ENCODE measurements at places on chromosomes 4 and X.
A peak's percentile ranks its signal among the peaks of the same experiment; 100 is the strongest.

DNA sequence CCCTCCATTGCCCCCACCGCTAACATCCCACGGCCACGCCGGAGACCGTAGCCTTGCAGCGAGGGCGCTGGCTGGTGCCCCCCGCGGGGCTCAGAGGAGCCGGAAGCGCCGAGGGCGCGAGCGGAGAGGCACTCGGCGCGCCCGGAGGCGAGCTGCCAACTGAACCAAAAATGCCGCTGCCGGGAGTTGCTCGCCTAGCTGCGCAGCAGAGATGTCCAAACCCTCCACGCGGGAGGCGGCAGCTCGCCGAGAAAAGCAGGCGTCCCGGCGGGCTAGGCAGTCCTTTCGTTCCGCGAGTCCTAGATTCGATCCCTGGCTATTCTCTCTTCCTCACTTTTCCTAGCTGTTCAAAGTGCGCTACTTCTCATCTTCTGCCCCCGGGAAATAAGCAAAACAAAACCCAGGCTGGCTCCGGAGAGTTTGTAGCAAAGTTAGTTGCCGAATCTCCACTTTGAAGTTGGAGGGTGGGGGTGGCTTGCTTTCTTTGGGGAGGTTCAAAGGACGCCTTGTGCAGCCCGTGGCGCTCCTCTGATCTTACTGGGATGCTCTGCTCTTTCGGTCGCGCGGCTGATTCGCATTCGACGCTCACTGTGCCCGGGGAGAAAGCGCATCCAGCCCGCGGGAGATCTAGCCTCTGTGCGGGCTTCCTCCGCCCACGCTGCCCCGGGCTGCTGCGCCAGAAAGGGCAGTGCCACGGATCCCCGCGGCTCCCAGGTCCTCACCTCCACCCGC is 723 bp downstream of the NKX6-1 start:
- DNase-seq = no peak

- DNase-seq = no peak
Measured at GRCh38 chrX:34197946-34198345, 65.8 kb upstream of the FAM47A start.

DNA sequence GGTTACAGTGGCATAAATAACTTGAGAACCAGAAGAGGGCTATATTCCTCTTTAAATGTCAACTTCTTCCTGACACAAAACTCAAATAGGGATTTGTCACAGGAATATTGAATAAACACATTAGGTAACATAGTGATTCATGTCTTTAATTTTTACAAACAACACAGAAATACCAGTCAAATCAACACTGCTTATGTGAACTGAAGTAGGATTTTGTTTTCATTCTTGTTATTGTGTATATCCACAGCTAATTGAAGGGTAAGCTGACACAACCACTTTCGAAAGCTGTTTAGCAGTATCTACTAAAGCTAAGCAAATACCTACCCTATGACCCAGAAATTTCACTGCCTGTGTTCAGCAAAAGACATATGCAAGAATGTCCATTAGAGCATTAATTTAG is 120.4 kb upstream of the EOLA2 start:
- DNase-seq = no peak

GRCh38 chr4:83255584-83255983 is 29.0 kb downstream of the COQ2 start:
- no peak for DNase-seq

DNA sequence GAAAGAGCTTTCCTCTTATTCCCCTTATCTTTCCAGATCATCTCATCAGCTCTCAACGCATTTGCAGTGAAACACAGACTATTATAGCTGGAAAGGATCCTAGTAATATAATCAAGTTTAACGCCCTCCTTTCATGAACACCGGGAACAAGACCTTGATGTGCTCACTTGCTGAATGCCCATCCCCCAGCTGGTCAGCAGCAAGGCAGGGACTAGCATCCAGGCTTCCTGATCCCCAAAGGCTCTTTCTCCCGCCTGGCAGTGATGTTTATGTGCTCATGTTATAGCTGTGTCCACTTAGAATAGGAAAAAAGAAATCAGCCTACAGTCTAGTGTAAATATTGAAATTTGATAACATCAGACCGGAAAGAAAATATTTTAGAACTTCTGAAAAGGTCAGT is 24.6 kb downstream of the GPC4 start:
- DNase-seq = no peak

GRCh38 chrX:129626026-129626425 is 28.7 kb downstream of the APLN start:
- no peak for DNase-seq

DNA sequence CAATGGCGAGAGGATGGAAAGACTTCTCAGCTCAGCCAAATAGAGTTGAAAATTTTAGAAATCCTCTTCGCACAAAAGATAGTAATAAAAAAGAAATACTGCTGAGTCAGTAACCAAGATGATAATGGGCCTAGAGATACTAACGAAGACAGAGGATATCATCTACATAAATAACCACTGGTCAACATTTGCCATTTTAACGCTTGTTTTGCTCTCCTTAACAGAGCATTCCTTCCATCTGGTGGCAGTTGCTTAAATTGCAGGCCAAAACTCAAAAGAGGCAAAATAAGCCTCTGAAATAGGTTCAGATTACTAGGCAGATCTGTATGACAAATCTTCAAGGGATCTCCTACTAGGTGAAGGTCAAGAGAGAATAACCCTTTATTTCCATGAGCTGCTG is 51.7 kb upstream of the MCF2 start:
- DNase-seq = no peak

- DNase-seq = no peak
Measured at GRCh38 chrX:140815868-140816267, 106.3 kb downstream of the LINC00632 start.

GRCh38 chr4:40202474-40202873 is 5.6 kb downstream of the RHOH start:
- no peak for DNase-seq

DNA sequence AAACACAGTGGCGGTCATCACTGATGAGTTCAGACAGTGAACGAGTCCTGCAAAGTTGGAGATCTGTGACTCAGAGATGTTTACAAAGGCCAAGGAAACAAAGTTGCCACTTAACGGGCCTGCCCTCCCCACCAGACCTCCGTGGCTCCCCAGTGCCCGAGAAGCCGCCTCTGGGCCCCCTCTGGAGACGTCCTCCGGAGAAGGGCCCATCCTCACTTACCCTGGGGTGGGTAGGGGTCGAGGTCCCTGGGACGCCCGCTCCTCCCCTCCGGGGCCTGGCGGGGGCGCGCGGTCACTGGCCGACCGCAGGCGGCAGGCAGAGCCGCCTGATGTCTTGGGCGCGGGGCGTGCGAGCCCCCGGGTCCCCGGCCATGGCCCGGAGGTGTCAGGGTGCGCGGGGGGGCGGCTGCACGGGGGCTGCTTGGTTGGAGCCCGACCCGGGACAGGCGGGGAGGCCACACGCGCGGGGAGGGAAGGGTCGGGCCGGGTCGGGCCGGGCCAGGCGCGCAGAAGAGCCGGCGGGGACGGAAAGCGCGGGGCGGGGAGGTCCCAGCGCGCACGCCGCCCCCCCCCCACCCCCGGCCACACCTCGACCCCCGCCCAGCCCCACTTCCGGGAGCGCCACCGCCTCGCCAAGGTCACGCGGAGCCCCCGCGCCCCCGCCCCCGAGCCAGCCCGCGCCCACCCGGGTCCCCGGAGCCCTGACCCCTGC is 529 bp downstream of the DHRSX start:
- peak; percentile 7 for DNase-seq

DNA sequence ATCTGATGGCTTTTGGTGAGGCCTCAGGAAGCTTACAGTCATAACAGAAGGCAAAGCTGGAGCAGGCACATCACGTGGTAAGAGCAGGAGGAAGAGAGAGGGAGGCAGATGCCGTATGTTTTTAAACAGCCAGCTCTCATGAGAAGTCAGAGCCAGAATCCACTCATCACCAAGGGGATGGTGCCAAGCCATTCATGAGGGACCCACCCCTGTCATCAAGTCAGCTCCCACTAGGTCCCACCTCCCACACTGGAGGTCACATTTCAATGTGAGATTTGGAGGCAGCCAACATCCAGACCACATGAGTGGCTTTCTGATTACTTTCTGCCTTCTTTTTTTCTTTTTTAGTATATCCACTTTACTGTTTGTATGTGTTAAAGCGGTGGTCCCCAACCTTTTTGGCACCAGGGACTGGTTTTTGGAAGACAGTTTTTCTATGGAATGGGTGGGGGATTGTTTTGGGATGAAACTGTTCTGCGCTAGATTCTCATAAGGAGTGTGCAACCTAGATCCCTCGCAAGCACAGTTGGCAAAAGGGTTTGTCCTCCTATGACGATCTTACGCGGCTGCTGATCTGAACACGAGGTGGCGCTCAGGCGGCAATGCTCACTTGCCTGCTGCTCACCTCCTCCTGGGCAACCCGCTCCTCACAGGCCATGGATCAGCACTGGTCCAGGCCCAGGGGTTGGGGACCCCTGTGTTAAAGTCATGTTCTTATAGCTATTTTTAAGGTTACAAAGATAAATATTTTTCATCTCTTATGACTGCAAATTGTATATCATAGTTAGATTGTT is 61.7 kb downstream of the SLIT2 start:
- DNase-seq = no peak

DNA sequence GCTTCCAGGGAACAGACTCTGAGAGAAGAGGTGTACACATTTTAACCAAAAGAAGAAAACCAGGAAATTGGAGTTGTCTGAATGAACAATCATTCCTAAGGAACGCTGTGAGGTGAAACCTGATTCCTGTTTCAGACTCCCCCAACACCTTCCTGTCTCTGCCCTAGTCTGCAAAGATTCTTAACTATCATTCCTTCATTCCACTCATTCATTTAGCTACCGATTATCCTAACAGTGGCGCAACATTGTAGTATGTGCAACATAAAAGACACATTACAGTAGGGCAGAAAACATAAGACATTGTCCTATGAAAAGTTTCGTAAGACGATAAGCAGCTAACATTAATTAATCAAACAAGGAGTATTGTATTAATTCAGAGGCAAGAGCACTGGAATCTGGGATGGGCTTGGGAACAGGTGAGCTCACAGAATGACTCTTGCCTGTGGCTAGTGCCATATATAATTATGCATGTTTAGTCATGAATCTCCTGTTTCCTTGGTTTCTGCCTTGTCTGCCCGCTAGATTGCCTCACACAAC is 23.8 kb upstream of the ADH7 start:
- no peak for DNase-seq

DNA sequence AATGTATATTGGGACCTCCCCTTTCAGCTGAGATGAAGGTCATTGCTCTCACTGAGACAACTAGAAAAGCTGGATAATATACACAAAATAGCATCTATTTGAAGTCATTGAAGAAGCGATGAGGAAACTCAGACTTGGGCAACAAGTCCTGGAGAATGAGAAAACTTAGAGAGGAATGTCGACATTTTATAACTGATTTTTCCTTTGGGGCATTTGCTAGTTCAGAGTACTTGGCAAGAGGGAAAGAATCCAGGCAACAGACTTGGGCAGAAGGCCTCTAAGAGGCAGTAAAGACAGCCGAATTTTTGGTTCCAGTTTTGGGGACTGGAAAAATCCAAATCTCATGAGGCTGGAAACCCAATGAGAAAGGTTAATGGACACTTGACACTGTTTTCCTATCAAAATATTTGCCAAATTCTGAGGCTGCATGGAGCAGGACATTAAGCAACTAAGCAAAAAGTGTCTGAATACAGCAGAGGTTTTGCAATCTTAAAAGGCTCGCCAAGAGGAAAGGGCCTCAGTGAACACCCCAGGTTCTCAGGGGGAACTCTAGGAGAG is 21.0 kb upstream of the ANXA5 start:
- DNase-seq = no peak

- no peak for DNase-seq
Measured at GRCh38 chr4:181796502-181796901, 446.7 kb upstream of the TENM3 start.

DNA sequence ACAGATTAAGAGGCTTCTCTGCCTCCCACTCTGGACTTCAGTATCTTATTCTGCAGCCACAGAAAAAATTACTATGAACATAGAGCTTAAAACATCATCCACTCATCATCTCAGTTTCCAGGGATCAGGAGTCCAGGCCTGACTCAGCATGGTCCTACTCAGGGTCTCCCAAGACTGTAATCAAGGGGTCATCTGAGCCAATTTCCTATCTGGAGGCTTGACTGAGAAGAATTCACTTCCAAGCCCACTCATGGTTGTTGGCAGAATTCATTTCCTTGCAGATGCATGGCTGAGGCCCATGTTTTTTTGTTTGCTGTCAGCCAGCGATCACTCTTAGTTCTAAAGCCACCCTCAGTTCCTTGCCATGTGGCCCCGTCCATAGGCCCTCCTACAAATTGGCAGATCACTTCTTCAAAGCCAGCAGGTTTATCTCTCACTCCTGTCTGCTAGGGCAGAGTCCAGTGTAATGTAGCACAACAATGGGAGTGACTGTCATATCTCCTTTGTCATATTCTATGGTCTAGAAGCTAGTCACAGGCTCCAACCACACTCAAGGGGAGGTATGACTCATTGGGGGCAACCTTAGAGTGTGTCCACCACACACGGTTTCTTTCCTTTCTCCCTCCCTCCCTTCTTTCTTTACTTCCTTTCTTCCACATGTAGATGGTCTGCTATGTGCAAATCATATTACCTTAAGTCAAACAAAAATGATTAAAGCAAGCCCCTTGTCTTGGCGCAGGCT is 251.6 kb downstream of the QDPR start:
- DNase-seq = no peak

GRCh38 chrX:14948691-14949090 is 75.5 kb downstream of the MOSPD2 start:
- no peak for DNase-seq

- no peak for DNase-seq
Measured at GRCh38 chrX:95889279-95889678, 795.4 kb upstream of the DIAPH2 start.

GRCh38 chr4:25457053-25457715 is 80.1 kb downstream of the ANAPC4 start:
- DNase-seq = no peak

DNA sequence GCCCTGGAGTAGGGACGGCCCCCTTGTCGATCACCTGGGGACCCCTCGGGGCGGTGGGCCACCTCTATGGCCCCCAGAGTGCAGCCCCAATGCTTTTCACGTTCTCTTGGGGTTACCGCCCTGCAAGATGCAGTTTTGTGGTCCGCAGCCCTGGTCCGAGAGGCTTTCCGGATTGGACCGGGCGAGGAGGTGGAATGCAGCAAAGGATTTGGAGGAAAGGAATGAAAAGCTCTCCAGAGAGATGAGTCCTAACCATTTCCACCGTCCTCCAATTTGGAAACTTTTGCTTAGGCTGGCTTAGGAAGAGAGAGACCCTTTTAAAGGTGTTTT is 601 bp downstream of the SLC25A43 start:
- DNase-seq = no peak

GRCh38 chr4:7900334-7900909 is 39.2 kb downstream of the AFAP1 start:
- DNase-seq = no peak

DNA sequence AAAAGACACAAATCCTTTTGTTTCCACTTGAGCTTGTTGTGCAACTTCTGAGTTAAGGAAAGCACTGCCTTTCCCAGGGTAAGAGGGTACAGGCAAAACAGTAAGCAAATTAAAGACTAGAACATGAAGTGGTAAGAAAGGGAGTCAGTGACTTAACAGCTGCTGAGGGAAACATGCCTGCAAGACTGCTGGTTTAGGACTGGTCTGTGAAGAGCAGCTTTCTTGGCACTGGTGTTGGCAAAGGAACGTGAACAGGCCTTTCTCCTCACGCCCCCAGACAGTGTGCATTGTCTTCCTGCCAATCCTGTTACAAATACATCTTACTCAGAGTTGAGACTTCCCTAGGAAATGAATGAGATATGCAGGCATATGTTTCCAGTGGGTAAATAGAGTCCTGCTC is 2.6 kb downstream of the LHFPL1 start:
- DNase-seq = no peak

Measured in stimulated activated CD8-positive, alpha-beta memory T cell treated with anti-CD3 and anti-CD28 coated beads, Interleukin-2, amount 100 ng/mL, for 48 hours (primary cell).